ENCODE measurements at places on chromosomes 2 and 18.

DNA sequence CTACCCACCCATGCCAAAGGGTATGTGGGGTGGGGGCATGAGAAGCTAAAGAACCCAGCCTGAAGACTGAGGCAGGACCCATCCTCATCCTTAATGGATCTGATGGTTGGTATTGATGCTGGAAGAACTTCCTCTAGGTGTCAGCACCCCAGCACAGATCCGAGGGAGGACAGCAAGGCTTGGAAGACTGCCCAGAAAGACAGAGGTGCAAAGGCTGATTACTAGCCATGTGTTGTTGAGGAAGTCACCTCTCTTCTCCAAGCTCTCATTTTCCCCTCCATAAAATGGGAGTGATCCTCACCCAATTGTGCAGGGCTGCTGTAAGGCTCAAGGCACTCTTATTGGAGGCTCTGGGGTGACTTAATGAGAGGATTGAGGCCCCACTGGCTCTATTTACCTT is 256.5 kb downstream of the CELF4 start:
- DNase-seq = peak; percentile 7

- no peak for DNase-seq
Measured at GRCh38 chr2:29189052-29189451, 73.8 kb downstream of the CLIP4 start.

DNA sequence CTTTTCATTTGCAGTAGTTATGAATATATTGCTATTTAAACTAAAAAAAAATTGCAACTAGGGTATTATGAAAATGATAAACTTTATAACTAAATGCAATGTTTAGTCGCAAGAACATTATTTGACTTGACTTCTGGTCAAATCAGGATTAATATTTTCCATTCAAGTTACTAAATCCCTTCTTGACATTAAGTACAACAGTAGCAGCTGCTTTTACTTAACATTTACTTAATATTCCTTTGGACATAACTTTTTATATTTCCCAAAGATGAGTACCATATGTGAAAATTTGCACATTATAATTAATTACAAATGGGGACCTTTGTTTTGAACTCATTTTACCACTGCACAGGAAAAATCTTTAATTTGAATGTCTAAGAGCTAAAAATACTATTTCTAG is 74.0 kb downstream of the PMS1 start:
- DNase-seq = no peak

DNA sequence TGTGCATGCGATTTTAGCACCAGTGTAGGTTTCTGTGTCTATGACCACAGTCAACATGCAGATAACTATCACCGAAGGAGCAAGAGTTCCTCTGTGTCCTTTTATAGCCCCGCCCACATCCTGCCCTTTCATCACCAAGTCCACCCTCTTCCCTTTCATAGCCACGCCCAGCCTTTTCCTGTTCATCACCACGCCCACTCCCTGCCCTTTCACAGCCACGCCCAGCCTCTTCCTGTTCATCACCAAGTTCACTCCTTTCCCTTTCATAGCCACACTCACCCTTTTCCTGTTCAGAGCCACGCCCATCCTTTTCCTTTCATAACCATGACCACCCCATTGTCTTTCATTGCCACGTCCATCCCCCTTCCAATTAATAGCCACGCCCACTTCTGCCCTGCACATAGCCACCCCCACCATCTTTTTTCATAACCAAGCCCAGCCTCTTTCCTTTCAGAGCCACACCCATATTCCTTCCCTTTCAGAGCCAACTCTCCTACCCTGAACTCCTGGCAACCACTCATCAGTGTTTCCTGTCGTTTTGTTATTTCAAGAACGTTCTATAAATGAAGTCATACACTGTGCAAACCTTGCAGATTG is 273.9 kb downstream of the MYT1L start:
- peak; percentile 3 for DNase-seq

- DNase-seq = peak; percentile 39
Measured at GRCh38 chr2:217625557-217626169, 377.1 kb downstream of the TNS1 start.

GRCh38 chr2:233013027-233013461 is at the start of gene NGEF:
Gene NGEF (minus strand): TSS chr2:233013256. CDS start chr2:232974890, 38,366 bp downstream.
- no peak for DNase-seq

- DNase-seq = no peak
Measured at GRCh38 chr2:23529659-23530058, 144.7 kb downstream of the KLHL29 start.

DNA sequence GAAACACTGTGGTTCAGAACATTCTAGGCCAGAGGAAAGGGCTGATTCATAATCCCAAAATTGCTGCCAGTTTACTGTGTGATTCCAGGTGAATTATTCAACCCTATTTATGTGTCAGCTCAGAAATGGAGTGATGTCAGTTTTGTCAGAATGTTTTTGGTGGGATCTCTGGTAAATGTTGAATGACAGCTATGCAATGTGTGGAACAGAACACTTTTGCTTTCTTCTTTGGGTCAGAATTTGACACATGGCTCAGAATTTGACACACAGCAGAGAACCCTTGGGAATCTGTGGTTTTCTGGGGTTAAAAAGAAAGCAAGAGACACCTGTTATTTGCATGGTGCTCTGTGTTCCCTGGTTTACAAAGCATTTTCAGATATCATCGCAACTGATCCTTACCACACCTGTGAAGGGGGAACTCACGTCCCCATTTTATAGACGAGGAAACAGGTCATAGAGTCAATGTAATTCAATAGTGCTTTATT is 1.6 kb upstream of the MTA3 start:
- DNase-seq = peak; percentile 12

DNA sequence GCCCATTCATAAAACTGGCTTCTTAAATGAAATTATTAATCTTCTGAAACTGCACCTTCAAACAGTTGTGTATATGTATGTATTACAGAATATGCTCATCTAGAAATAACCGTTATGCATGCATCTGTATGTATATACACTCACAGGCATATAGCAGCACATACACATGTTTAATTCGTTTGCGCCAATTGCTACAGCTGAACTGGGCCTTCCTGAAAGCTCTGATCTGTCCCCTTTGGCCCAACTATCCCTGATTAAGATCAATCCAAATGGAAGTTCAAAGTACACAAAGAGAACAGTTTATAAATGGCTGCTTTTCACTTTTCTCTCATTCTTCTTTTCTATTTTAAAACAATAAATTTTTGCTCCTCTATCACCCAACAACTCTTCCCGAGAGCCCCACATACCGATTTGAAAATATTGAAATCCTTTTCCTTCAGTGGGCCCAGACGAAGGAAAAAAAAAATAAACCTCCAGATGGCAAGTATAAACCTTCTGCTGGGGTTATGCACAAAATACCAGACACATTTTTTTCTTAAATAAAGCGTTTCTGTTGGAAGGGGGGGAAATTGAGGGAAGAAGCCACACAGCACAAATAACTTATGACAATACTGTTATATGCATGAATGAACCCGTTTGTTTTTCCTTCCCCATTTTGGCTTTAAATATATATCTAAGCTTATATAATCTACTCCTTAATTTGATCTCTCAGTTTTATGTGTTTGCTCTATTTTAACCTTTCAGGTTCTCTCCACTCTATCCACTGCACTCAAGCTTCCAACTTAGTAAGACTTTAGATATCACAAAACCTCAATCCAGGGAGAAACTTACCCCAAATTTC is 267.3 kb downstream of the TCF4 start:
- peak; percentile 55 for DNase-seq

DNA sequence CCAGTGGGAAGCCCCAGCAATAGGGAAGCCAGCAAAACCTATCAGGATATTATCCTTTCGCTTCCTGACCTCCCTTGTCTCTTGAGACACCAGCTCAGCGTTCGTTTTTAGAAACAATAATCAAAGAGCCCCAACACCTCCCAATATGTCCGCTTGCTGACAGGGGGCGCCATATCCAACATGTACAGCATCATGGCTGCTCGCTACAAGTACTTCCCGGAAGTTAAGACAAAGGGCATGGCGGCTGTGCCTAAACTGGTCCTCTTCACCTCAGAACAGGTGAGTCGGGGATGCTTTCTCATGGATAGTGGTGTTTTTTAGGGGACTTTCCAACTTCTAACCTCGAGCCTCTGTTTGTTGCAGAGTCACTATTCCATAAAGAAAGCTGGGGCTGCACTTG is 28.7 kb downstream of the GAD1 start:
- DNase-seq = no peak

DNA sequence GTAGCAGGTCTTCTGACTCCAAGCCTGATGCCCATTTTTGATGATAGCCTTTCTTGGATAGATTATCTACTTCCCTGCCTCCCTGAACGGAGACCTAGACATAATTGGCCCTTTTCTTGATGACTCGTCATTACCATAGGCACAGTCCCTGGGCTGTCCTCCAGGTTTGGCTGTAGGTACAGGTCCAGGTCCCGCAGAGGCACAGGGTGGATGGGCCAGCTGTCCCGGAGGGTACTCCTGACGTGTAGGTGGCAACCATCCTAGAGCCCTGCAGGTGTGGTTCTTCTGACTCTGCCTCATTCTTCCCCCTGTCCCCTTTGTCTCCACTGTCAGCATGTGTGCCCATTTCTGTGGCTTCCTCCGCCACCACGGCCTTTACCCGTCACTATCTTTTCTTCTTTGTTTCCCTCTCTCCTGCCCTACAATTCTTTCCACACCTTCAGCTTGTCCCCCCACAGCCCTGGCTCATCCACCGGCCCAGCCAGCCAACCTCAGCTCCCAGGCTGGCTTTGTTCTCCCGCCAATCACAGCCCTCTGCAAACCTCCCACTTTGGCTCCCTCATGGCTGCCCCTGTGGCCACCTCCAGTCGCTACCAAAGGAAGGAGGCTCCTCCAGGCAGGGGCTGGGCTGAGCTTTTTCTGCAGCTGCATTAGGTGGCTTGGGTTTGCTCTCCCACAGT is 102.8 kb downstream of the SMAD7 start:
- no peak for DNase-seq

DNA sequence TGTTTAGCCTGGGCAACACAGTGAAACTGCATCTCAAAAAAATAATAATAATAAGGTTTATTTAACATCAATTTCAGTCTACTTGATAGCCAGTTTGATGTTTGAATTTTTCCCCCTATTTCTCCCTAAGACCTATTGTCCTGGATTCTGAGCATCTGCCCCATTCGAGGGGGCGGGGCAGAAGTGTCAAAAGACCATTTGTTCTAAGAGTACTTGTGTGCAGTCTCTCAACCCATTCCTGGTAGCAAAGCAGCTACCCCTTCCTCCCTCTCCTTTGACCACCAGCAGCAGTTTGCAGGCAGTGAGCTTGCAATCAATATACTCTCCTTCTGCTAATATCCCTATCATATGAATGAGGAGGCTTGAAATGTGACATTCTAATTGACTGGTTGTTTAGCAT is 71.9 kb downstream of the VWC2L start:
- DNase-seq = no peak

DNA sequence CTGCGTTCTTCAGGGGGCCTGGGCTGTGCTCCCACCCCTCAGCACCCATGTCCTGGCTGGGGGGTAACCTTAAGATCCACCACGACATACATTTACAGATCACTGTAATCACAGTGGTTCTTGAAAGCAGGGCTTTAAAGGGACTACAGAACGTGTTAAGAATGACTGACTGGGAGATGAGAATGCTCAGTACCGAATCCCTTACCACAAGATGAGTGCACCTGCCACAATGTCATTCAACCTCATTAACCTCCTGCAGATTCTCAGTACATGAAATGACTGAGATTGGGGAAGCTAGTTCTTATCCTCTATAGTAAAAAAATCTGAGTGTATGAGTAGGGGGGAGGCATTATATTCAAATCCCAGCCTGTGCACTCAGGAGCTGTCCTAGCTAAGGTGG is 10.5 kb upstream of the PIEZO2 start:
- no peak for DNase-seq

DNA sequence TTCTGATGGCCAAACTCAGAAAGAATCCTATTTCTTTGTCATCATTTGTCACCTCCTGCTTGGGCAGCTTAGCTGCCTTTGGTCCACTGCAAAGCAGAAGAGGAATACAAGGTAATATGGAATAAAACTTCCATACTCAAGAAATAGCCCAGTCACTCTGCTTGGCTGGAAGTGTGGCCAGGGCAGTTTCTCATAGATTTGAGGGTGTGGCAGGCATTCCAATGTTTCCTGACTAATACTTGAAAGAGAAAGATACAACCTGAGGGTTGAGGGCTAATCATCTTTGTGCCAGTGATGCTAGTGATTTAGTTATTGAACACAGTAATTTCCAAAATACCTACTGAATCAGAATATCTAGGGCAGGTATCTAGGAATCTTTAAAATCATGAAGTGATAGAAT is 83.1 kb downstream of the FAM161A start:
- no peak for DNase-seq

GRCh38 chr2:63435070-63435469 is 153.2 kb downstream of the WDPCP start:
- no peak for DNase-seq

- DNase-seq = no peak
Measured at GRCh38 chr2:112181571-112182290, 43.5 kb downstream of the FBLN7 start.

GRCh38 chr2:183950673-183951072 is 647.7 kb upstream of the ZNF804A start:
- DNase-seq = no peak

GRCh38 chr2:203858176-203858575 is 9.4 kb upstream of the CTLA4 start:
- DNase-seq = no peak
